ENCODE measurements at places on chromosomes 2 and 18.

GRCh38 chr2:63192169-63192888 is 141.7 kb downstream of the OTX1 start:
- DNase-seq: no peak

- DNase-seq: no peak
These were observed 68.5 kb downstream of the ABI2 start for GRCh38 chr2:203396667-203397066.

DNA sequence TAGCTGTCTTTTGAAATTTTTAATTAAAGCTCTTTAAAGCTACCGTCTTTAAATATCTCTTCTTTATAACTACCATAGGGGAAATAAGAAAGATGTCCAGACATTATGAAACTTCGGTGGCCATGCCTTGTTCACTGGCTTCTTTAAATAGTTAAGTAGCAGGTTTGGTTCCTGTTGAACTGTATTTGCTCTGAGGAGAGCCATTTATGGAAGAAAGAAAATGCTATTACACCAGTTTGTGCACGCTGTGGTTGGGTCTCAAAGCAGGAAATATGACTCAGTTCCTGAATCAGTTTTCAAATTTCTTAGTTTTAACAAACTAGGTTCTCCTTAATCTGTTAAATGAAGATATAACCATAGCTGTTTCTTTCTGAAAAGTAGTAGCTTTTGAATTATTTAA is 12.2 kb downstream of the ARPC2 start:
- no peak for DNase-seq

DNA sequence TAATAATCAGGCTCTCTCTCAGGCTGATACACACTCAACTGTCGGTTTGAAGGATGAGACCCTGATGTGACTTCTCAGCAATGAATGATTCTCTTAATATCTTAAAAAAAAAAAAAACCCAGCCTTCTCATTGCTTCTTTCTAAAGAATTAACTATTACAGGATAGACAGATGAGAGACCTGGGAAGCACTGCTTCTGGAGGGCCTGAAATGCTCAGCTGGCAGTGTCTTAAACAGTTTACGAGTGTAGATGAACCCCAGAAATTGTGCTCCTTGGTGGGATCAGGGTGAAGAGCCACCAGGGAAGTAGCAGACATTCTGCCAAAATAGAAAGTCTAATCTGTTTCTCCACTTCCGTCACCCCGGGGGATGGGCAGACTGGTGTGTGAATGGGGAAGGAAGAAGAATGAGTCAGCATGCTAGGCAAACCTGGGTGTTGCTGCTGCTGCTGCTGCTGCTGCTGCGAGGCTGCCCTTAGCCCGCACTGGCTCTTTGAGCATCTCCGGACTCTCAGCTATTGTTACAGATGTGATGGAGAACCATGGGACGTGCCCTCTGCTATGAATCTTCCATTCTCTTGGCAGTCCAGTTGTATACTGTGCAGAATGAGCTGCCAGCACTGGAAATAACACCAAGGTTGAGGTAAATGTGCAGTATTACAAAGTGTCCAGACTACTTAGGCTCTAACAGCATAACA is 158.4 kb downstream of the SETBP1 start:
- DNase-seq: no peak

DNA sequence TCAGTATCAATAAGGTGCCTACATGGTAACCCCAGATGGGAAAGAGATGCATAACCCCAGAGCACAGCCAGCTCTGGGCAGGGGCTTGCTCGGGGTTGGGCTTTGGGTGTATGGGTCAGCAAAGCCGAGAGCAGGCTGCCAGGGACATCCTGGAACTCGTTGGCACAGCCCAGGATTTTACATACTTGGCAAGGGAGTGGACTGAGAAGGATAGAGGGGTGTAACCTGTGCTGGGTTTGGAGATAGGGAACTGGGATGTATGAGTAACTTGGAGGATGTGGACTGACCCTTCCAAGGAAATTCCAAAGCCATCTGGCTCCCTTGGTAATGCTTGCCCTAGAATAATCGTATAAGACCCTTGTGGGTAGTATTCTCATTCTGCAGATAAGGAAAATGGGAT is 44.2 kb downstream of the GPR39 start:
- no peak for DNase-seq

DNA sequence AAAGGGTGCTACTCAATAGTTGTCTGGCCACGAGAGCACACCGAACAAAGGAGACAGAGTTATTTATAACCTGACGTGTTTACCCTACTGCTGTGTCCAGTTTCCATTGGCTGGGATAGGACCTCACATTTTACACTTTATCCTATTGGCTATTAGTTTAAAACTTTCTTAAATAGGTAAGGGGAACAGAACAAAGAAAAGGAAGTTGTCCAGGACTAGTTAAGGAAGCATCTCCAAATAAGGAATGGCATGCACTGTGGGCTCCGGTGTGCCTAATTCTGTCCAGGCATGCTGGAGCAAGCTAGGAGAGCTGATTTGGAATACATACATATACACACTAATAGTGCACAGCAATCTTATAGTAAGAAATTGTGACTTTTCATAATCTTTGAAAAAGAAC is 72.2 kb downstream of the CAB39 start:
- DNase-seq: no peak

GRCh38 chr2:225008935-225009334 is 33.3 kb downstream of the DOCK10 start:
- DNase-seq: no peak

GRCh38 chr2:130836501-130837174 is at the start of gene ARHGEF4:
ARHGEF4 (plus strand) TSS chr2:130836914; CDS start chr2:130836954, 40 bp downstream.
- no peak for DNase-seq

DNA sequence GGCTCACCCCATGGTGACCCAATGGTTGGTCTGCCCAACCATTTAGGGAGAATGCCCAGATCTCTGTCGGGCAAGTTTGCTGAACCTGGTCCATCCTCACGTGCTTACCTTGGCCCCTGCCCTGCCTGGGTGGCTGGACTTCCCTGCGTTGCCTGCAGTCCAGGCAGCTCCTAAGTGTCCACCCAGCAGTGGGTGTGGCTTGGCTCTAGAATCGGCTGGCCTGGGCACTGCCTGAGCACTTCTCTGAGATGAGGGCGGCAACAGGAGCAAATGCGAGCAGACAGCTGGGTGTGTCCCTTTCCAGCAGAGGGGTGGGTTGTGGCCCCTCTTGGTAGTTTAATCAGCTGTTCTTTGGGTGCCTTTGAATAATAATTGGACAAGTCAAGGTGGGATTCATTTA is 11.3 kb downstream of the PCARE start:
- DNase-seq: no peak

DNA sequence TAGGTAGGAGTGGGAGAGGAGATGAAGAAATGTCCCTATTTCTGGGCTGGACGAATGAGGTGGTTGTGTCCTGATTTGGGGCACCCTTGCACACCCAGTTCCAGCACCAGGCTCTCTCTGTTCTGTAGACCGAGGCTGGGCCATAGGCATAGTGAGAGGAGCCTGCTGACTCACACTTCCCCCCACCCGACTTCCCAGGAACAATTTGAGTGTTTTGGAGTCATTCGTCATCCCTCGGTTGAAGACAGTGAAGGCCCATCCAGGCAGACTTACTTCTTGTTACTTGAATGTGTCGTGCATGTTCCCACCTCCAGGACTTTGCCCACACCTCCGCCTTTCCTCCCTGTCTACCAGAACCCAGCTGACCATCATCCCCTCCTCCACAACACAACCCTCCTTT is 179.1 kb downstream of the HAUS1 start:
- DNase-seq: no peak

- no peak for DNase-seq
These were observed 189.2 kb downstream of the SMAD7 start for GRCh38 chr18:48761582-48761981.

GRCh38 chr18:62682371-62682770 is 33.0 kb upstream of the PHLPP1 start:
- DNase-seq: no peak

DNA sequence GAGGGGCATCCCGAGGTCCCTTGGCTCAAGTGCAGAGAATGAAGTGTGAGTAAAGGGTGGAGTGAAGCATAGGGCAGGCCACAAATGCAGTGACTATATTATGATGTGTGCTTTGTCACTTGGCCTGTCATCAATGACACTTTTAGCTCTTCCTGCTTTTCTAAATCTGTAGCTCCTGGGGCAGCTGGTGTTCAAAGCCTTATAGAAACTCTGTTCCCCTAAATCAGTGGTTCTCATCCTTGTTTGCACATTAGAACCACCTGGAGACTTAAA is 135.6 kb upstream of the LGALSL start:
- no peak for DNase-seq

DNA sequence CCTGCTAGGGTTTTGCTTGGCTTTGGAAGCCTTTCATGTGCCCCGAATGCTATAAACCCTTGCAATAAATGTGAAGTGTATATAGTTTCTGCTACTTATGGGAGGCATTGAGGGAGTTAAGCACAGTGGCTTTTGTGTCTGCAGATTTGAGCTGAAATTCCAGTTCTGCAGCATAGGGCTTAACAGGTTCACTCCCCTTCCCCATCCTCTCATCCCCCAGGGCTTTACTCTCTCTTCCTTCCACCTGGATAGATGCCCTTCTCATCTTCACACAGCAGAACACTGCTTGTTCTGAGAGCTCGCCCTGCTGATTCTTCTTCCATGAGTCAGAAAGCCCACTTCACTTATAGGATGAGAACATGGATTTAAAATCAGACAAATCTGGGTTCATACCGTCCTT is 37.2 kb downstream of the SOX11 start:
- DNase-seq: no peak

- no peak for DNase-seq
These were observed 31.5 kb downstream of the E2F6 start for GRCh38 chr2:11434443-11434842.

- DNase-seq: no peak
These were observed 48.0 kb downstream of the CDC42EP3 start for GRCh38 chr2:37623406-37623805.

GRCh38 chr2:208466151-208466919 is 59.7 kb downstream of the PTH2R start:
- DNase-seq: peak; percentile 17

DNA sequence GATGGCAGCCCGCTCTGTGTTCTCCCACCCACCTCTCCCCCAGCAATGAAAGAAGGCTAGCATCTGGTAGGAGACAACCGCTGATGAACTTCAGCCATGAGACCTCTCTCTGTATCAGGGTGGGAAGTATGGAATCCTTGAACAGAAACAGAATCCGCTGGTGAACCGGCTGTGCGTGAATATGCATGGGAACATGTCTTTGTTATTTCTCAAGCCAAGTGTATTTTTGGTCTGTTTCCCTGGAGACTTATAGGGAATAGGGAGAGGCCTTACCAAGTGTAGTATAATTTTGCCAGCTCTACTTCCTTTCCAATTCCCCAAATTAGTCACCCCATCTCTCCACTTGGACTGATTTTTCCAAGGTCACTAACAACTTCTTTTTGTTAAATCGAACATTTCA is 30.1 kb downstream of the WNT10A start:
- no peak for DNase-seq

DNA sequence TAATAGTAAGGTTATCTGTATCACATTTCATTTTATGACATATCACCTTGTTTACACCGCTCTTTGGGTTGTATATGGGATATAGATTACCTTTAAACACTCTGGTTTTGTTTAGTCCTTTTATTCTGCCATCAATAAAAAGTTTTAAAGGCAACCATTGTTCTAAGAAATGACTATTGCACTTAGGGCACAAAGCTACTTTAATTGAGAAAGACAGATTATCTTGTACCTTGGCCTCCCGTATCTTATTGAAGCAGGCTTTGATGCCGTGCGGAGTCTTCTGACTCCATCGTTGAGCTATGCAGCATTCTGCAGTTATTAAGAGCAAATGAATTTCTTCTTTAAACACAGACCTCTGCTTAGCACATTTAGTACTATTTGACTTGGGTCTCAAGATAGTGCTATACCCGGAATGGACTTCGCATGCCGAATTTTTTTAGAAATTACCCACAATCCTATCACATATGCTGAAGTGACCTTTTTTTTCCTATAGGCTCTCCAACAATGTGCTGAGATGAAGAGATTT is 16.7 kb downstream of the PKDCC start:
- DNase-seq: no peak

- no peak for DNase-seq
These were observed 207.0 kb upstream of the RAB12 start for GRCh38 chr18:8402237-8402636.

GRCh38 chr18:24187689-24188088 is 48.8 kb downstream of the CABYR start:
- no peak for DNase-seq

DNA sequence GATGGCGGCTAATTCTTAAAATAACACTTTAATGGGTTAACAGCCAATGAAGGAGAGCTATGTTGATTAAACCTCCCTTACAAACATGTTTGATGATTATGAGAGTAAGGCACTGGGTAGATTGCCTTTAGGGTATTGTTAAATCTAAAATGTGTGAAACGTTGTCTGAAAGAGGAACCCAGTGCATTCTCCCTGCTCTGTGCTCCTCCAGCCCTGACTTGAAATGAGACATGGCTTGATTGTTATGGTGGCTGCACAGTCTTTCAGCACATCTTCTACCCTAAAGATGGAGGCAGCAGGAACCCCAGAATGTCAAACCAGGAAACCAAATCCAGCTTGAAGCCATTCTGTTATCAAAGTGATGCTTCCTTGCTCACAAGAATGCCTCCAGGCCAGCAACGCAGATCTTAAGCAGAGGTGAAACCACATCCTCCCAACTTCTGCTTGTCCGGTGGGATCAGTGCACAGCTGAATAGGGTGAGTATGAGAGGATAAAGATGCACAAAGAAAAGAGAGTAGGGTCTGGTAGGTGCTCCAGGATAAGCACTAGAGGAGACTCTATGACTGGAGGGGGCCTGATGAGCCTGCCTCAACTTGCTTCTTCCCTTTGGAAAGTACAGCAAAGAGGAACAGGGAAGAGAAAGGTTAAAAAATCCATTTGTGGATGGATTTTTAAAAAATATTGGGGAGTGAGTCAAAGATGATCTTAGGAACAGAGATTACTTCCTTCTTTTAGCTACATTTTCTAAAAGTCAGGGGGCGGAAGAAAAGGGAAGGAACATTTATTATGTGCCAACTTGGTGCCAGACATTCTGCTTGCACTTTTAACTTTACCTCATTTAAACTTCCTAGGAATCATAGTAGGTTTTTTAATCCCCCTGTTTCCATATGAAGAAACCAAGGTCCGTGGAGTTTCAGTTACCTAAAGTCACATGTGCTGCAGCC is 523.0 kb downstream of the TXNL1 start:
- DNase-seq: no peak

- DNase-seq: no peak
These were observed 39.5 kb upstream of the NPAS2 start for GRCh38 chr2:100780203-100781008.

DNA sequence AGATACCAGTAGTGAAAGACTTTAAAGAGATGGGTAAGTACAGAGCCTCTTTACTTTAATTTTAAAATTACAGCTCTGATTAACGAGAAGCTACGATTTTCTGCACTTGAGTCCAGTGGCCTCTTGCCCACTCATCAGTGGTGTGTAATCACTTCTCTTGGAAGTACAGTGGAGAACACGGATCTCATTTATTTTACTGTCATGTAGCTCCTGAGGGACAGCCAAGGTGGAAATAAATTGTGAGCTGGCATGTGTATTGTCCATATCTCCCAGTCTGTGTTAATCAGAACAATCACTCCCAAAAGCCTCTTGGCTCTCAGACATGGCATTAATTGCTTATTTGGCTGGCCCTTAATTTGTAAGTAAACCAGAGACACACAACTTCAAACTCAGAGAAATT is 69.4 kb downstream of the LOXHD1 start:
- DNase-seq: no peak

All from NCI-H1048 (cell line).